ENCODE measurements at places on chromosomes 5 and 9.

DNA sequence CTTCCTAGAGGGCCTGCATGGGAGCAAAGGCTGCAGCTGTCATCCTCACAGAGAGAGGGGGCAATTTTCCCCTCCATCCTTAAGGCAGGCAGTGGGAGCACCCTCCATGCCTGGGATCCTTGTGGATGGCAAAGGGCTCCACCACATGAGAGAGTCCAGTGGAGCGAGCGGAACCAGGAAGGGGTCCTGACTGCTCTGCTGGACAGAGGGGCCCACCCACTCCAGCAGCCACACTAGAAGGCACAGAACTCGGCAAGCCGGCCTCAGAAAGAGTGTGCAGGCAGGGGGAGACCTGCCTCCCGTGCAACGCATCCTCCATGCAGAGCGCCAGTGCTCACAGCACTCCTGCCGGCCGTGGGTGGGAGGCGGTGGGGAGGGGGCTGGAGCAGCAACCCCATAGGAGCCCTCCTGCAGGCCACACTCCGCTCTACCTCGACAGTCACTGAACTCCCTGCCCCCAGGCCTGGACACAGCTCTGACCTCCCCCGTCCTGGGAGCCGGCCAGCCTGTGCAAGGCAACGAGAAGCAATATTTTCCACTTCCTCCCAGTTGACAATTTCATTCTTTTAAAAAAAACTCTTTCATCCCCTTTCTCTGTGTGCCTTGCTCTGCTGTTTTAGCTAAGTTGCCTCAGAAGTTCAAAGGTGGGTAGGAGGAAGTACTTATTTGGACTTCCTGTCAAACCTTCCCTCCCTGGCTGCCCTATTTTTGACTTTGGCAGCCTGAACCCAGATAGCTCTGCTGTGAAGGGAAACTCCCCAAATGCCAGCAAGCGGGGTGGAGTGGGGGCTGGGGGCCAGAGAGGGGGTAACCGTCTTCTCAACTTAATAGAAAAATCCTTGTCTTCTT, 5.3 kb upstream of the LCP2 start:
- no peak for DNase-seq

GRCh38 chr5:131977212-131977604, 31.7 kb upstream of the MEIKIN start:
- DNase-seq, result no peak

GRCh38 chr9:123964761-123965160, 34.8 kb upstream of the DENND1A start:
- no peak for DNase-seq

DNA sequence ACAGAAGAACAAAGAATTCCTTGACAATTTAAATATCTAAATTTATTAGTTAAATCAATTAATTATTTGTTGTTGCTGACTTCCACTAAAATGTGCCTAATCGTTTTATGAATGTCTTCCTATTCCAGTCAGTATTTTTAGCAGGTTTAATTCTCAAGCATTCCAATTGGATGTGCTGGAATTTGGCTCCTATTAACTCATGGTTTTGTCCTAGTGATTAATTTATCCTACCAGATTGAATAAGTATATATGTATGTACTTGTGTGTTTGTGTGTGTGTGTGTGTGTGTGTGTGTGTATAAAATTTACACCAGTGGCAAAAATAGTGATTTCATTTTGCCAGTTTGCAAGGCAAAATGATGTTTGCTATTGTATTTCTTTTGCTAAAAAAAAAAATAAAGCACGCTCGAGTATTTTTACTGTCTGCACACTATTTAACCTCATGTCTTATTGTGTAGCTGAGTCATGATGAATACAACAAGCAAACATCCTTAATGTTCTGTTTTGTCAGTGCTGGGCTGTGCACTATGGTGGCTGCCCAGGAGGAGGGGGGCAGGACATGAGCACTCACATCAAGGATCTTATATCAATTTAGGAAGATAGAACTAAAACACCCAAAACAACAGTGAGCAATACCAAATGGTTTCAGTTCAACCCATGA, 375.5 kb downstream of the PDE4D start:
- no peak for DNase-seq

- DNase-seq, result no peak
Measured at GRCh38 chr9:12880406-12881015, 105.7 kb downstream of the LURAP1L start.

DNA sequence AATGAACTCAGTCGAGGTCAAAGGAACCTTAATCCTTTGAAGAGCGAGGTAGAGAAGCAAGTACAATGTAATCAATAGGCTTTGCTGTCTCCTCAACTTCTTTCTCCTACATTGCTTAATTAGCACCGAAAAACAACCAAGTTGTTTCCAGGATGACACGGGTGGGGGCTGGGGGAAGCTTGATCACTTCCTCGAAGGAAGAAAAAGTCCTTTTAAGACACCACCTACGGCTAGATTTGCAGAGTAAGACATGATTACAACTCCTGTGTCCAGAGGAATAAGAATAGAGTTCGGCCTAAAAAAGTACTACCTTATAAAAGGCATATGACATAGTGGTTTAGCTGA, 811 bp upstream of the ARRDC3 start:
- DNase-seq, result peak; percentile 79

Data from NCI-H1417 (cell line).